ENCODE measurements at places on chromosomes 5 and 9. TPM values are rescaled to one million over a fixed set of nuclear protein-coding genes. Genes with fewer than 3 reads are reported as not detected.

DNA sequence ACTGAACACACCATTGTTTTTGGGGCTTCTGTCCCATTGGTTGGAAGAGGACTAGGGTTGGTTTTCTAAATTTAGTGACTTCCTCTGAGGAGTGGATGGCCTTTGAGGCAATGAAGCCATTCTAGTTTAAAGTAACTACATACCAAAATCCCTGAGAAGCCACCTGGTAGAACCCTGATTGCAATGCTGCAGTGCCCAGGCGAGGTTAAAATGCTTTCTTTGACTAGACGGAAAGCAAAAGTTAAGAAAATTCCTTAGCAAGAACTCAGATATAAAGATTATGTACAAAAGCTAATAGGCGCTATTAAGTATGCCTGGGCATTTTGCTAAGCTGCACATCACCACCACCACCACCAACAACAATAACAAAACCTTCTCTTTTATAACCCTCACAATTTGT lies 20.6 kb downstream of the GLRX start:
- DNase-seq = no peak

GRCh38 chr5:129760636-129761325 lies 12.9 kb downstream of the MINAR2 start:
- no peak for DNase-seq

Gene TLR4
- polyA plus RNA-seq = 0.14 TPM

DNA sequence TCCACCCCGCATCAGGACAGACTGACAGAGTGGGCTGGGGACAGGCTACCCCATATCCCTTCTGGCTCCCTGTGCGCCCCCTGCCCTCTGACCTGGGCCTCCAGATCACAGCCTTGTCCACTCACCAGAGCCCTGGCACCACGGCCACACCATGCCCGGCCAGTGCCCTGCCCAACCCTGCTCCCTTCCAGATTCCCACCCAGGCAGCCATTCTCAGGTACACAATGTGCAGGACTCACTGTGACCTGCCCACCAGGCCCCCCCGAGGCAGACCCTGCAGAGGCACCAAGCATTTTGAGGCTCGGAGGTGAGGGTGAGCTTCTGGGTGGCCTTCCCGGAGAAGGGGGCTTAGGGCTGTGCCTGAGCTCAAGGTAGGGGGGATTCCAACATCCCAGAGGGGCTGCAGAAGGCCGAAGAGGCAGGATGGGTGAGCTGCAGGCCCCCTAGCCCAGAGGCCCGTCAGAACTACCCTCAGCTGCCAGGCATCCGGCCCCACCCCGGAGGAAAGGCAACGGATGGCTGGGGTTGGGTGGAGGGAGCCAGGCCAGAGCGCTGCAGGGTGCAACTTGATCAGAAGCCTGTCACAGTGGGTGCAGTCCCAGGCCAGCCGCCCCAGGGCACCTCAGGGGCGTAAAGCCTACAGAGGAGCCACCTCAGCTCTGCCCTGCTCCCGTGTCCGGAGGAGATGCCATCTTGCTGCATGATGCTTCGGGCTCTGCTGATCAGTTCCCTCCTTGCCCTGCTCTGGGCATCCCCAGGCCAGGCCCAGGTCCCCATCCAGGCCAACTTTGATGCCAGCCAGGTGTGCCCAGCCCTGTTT lies at the start of gene LCNL1:
Gene LCNL1 (plus strand): TSS at position 762 of the 820 bp plus-strand sequence. CDS start 594 bp downstream, outside the sequence.
- no peak for DNase-seq

Gene SPAG8
- 0.77 TPM for polyA plus RNA-seq

DNA sequence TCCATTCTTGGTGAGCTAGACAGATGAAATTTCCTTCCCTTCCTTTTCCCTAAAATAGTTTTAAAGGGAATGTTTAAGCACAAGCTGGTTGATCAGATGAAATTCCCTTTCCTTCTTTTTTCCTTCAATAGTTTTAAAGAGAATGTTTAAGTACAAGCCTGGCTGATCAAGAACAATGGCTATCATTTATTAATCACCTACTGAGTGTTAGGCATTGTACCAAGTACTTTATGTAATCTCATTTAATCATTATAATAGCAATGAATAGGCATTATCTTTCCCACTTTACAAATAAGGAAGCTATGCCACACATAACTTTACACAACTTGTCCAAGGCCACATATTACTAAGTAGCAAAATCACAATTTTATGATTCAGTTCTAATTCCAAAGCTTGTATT lies 152.0 kb upstream of the ACOT12 start:
- DNase-seq = no peak

GRCh38 chr9:101028346-101029314 lies at the start of gene PLPPR1:
TSS of gene PLPPR1 (plus strand) at chr9:101028727.
- DNase-seq = no peak

- no peak for DNase-seq
These were observed 49.1 kb downstream of the GNA14 start for GRCh38 chr9:77598991-77599390.

- DNase-seq = no peak
These were observed 46.8 kb upstream of the HAPLN1 start for GRCh38 chr5:83767409-83767992.

DNA sequence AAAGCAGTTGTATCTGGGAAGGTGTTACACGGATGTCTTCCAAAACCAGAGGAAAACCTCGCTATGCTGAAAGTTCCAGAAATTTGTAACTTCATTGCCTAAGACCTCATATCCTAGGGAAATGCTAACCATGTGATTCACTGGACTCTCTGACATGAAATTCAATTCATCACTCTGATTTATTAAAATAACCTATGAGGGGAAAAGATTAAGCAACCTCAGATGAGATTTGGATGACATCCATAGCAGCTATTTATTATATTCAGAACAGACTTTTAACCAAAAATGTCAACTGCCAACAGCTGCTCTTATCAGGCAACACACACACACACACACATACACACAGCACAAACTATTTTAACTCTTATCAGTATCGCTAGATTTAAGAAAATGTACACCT lies 1006.4 kb upstream of the CTNND2 start:
- no peak for DNase-seq

Gene HK3
- not detected for polyA plus RNA-seq

Gene UNC13B
- 0.11 TPM for polyA plus RNA-seq

DNA sequence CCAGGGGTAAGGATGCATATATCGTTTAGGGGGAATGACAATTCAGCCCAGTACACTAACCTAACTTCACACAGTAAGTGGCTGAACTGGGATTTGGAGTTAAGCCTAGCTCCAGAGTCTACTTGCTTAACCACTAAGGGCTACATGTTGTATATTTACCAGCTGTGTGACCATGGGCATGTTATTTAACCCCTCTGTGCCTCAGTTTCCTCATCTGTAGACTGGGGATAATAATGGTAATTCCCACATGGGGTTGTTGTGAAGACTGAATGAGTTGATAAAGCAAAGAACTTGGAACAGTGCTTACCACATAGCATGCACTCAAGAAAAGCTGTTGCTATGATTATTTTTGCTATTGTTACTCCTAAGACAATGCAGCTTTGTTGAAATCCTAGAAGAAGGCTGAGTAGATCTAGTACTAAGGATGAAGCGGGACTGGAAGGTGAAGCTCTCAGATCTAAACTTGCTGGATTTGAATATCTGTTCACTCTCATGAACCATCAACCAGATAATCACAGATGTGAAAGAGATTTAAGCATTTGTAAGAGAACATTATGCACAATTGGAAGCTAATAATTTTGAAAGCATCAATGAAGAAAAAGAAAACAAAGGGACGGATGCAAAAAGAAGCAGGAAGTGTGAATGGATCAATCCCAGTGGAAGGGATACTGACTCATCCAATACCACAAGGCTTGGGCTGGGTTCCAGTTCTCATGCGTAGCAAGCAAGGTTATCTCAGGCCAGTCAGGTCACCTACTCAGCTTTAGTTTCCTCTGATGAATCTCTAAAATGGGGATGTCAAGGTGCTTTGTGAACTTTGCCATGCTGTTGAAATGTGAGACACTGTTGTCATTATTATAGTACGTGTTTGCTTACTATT lies 78.5 kb upstream of the TBC1D2 start:
- no peak for DNase-seq

- DNase-seq = no peak
These were observed 938.5 kb upstream of the ACO1 start for GRCh38 chr9:31445960-31446359.

DNA sequence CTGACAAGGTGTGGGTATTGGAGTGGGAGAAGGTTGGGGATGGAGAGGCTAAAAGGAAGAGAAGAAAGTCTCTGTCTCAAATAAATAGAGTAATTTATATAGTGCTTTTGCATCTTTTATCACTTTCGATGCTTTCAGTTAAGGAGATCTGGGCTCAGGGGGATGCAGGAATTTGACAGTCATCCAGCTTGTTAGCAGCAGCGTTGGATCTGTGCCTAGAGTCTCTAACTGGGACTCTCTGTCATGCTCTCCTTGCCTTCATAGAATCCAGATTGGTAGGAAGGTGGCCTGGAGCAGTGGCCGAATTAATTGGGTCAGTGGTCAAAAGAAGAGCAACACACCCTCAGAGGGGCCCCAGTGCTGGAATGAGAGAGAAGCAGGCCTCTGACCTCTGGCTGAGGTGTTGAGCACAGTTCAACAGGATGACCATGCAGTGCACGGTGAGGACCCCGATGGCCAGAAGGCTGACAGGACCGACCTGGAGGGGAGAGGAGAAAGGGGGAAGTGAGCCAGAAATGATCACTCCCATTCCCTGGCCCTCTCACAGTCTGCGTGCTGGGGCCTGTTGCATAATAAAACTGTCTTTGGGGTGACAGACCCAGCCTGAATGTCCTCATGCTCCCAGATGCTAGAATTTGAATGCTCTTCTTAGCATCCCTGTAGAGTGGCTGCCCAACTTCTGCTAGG lies 7.6 kb downstream of the SLC36A3 start:
- no peak for DNase-seq

Gene PCSK1
- 0.24 TPM for polyA plus RNA-seq

Gene OBP2B
- not detected for polyA plus RNA-seq

DNA sequence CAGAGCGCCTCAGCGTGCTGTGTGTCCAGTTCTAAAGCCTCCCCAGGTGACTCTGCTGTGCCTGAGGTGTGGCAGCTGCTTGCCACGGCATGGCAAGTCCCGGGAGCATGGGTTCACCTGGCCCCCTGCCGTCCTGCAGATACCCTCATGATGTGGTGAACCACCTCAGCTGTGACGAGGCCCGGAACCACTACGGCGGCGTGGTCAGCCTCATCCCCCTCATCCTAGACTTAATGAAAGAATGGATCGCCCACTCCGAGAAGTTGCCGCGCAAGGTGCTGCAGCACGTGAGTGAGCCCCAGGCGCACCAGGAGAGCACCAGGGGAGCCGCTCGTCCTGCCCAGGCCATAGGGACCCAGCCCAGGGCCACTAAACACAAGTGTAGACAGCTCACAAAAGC lies 9.5 kb downstream of the SPACA9 start:
- DNase-seq = no peak

DNA sequence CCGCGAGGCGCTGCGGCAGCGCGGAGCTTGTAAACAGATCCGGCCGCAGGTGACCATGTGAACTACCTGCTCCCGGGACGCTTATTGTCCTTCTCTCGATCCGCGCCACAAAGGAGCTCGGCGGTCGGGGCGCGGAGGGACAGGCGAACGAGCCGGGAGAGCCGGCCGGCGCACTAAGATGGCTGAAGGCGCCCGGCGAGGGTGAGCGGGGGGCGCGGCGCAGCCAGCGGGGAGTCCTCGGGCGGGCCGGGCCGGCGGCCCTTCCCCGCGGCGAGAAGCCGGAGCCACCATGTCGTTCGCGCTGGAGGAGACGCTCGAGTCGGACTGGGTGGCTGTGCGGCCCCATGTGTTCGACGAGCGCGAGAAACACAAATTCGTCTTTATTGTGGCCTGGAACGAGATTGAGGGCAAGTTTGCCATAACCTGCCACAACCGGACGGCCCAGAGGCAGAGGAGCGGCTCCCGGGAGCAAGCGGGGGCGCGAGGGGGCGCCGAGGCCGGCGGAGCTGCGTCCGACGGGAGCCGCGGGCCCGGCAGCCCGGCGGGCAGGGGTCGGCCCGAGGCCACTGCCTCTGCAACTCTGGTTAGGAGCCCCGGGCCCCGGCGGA lies 535 bp downstream of the JMY start:
- no peak for DNase-seq

GRCh38 chr5:180178531-180179441 lies 30.2 kb downstream of the RASGEF1C start:
- DNase-seq = no peak

Gene CMYA5
- polyA plus RNA-seq = not detected

Gene PCDHGA6
- polyA plus RNA-seq = not detected

DNA sequence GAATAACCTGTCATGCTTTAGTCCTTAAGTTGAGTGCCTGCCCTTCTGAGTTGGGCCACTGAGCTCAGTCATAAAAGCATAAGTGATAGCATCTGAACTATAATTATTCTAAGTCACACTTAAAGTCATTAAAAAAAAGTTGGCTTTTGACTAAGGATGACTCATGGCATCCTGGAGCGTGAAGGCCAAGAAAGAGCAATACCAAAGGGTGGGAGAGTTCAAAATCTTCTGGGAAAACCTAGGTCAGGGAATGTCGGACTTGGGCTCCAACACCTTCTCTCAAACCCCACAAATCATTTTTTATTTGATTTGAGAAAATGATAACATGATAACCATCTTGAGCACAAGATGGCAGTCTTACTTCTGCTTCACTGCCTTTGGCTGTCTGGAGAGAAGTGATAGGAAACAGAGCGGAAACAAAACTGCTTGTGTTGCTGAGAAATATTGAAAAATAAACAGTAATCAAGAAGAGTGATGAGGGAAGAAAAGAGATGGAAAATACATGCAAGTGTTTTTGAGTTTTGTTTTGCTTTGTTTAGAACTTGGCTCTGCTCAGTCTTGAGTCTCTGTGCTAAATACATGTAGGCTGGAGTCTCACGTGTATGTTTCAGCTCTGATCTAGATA lies 16.9 kb upstream of the NTRK2 start:
- no peak for DNase-seq

GRCh38 chr5:14995229-14995628 lies 123.7 kb upstream of the ANKH start:
- no peak for DNase-seq

- no peak for DNase-seq
These were observed 8.0 kb downstream of the KLF9 start for GRCh38 chr9:70406434-70406862.

Gene SLC22A4
- not detected for polyA plus RNA-seq

- no peak for DNase-seq
These were observed 741.4 kb downstream of the TAF11L14 start for GRCh38 chr5:18375641-18376040.

DNA sequence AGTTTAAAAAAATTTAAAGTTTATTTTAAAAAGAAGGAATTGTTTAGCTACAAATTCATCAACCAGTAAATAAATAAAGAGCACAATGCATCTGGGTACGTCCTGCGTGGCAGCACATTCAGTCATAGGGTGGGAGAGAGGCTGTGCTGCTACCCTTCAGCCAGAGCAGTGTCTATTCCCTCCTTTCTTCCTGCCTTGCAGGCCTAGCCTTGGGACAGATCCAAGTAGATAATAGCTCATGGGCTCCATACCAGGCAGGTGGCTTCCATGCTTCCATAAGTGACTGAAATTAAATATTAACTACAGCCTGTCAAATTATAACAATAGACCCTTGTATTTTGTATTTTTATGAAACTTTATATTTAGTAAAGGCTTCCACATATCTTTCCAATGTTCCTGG lies 408.3 kb upstream of the RGMB start:
- no peak for DNase-seq
